ENCODE measurements at places on chromosomes 3 and 15.
A peak's percentile ranks its signal among the peaks of the same experiment; 100 is the strongest.

- DNase-seq = no peak
These were observed 5.1 kb downstream of the PHLDB2 start for GRCh38 chr3:111863942-111864694.

- no peak for DNase-seq
These were observed 48.7 kb downstream of the EFCAB12 start for GRCh38 chr3:129379582-129380358.

DNA sequence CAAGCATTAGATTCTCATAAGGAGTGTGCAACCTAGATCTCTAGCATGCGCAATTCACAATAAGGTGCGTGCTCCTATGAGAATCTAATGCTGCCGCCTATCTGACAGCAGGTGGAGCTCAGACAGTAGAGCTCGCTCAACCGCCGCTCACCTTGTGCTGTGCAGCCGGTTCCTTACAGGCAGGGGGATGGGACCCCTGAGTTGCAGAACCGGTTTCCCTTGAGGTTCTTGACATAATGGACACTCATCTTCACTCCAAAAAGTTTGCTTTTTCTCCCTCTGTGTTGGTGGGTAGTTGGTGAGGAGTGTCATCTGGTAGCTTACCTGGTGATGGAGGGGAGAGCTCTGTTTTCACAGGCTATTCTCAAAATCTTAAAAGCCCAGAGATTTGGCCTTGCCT is 324.0 kb upstream of the TBL1XR1 start:
- no peak for DNase-seq

GRCh38 chr15:100869151-100869999 is 10.3 kb upstream of the ALDH1A3 start:
- no peak for DNase-seq

- DNase-seq = peak; percentile 11
These were observed 1081.7 kb downstream of the NAALADL2 start for GRCh38 chr3:175940881-175941280.

- no peak for DNase-seq
These were observed 158.1 kb upstream of the UBE3A start for GRCh38 chr15:25596644-25597562.

DNA sequence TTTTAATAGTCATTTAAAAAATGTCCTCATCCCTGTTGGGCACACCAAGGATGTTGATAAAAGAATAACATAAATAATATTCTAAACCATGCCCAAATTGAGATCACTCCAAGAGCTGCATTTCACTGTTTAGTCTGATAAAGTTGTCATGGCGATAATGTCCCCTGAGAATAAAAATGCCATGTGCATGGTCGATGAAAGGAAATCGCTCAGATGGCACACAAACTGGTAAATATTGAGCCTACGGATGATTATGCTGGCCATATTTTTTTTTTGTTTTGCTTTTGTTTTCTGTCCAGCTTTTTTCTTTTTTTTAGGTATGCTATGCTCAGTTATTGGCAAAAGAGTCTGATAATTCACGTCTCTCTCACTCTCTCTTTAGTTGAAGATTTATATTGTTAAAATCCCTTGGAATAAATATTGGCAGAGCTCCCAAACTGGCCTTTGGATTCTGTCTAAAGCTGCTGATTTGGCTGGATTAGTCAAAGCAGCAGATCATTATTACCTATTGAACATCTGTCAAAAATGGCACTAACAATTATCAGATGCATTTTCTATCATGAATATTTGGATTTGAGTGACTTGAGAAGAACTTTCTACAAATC is 643.8 kb downstream of the SQOR start:
- DNase-seq = no peak
